SK-N-SH treated with all-trans-retinoic acid at 6 μM for 48 hours (cell line): ENCODE measurements at places on chromosomes 2 and 18.

GRCh38 chr2:186429104-186429503 lies 57.0 kb upstream of the ZC3H15 start:
- no peak for ATAC-seq

DNA sequence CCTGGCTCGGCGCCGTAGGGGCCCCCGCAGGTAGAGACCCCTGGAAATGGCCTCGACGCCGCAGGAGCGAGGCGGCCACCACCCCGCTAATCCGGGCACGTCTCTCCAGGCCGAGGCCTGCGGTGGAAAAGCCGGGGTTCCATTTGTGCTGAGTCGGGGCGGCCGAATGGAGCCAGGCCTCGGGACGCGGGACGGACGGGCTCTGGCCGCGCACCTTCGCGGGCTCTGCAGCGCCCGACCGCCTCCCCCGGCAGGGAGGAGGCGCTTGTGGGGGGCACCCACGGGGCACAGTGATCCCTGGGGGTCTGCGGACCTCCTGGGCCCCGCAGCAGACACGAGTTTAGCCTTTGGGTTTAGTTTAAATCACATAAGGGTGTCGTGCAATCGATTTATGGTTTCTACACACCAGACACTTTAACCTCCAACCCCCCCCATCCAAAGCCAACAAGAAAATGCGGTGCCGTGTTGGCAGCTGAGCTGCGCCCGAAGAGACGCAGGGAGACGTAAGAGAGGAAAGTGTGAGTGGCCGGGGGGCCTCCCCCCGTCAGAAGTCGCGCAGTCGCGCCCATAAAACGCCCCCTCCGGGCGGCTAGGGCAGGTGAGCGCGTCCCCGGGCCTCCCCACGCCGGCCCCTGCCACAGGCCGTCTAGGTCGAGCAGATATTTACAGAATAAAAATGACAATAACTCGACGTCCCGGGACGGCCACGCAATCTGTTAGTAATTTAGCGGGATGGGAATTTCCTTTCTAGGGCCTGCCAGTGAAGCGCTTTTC lies 1.0 kb upstream of the NFATC1 start:
- no peak for ATAC-seq

- no peak for ATAC-seq
These were observed 2.4 kb downstream of the CXXC1 start for GRCh38 chr18:50285071-50285470.

DNA sequence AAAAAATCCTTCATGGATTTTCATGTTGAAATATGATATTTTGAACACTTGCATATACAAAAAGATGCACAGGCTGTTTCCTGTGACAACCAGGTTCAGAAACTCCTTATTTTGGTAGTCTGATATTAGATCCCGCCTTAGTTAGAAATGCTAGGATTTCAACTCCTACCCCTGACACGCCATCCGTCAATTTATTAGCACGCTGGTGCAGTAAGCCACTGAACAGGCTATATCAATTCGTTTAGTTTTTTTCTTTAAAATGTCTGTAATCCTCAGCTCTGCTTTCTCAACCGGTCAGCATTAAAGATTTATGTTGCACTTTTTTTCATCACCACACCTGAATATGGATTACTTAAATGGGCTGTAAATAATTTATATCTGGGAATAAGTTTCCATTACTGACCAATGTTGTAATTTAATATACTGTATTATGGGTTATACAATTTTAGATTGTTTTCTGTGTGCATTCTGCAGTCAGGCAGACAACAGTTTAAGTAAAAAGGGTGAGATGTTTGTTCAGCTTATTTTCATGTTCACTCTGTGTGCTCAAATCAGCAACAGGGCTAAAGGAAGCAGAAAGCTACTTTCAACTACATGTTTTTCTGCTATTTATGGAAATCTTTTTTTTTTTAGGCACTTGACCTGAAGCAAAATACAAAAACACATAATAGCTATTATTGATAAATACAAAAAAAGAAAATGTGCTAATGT lies 227.7 kb downstream of the ARHGAP15 start:
- ATAC-seq: no peak

- no peak for ATAC-seq
These were observed 13.8 kb downstream of the MTCL1 start for GRCh38 chr18:8719192-8719591.

DNA sequence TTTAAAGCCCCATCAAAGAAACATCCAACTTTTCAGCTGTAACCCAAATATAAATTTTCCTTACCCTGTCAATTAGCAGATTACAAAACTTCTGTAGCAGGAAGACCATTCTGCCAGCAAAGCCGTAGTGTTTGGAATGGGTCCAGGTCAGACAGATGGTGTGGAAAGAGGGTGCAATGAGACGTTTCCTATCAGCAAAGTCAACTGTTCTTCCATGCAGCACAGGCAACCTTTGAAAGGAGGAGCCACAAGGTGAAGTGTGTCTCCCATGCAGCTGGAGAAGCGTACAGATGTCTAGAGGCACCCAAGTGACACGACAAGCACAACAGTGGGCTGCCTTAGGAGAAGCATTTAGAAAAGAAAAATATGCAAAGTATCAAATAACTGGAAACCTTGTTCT lies 83.7 kb downstream of the SP3 start:
- no peak for ATAC-seq

GRCh38 chr2:58063641-58064040 lies 17.0 kb downstream of the VRK2 start:
- ATAC-seq: peak; percentile 56

DNA sequence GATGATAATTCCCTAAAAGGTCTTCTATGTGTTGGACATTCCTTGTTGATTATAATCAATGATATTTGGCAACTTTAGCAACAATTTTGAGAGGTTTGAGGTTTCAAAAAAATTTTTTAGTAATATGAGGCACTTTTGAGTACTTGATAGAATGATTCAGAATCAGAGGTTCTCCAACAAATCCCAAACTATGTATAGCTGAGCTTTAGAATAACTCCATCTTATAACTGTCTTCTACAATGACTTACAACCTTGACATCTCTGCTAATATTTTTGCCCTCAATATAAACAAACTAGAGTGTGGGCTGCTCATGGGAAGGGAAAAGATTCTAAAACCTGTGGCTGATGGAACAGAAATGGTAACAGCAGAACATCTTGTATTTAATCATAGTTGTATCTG lies 21.5 kb upstream of the SERPINB7 start:
- ATAC-seq: no peak

DNA sequence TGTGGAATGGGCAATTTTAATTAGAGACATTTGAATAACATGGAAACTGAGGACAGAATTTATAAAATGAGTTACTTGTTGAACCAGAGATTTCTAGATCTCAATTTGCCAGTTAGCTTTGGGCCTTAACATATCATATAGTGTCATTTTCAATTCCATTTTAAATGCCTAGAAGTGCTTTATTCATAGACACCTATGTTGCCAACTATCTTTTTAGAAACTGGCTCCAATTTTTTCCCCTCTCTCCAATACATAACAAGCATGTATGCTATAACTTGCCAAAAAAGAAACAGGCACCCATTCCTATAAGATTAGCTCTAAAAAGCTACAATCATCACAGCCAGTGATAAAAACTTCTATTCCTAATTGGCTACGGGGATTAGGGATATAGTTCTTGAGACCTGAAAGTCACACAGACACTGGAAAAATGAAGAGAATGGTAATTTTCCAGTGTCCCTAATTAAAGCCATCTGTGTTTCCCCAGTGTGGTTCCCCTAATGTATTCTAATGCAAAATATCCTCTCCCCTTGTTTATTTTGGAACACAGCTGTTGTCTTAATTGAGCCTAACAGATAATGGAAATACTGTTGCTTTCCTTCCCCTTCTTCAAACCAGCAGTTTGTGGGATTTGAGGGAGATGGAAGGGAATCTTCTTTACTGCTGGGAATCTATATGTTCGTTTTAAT lies 205.5 kb upstream of the FSHR start:
- no peak for ATAC-seq

- no peak for ATAC-seq
These were observed 50.2 kb downstream of the CDC42EP3 start for GRCh38 chr2:37621199-37621598.

DNA sequence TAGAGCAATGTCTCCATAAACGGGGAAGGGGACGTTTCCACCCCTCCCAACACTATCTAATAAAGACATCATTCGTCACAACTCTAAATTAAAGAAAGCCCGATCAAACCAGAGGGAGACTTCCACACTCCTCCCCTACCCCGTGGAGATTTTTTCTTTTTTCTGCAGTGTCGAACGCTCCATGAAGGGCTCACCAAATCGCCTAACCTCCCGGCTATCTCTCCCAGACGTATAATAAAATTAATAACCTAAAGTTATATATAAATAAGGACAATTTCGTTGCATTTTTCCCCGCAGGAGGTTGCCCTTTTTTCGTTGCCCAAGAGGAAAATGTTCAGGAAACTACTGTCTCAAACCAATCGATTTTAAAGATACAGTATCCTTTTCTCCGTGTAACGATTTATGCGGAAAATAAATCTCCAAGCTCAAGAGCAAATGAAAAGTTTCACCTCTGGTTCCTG lies 2.4 kb downstream of the EVX2 start:
- no peak for ATAC-seq

- no peak for ATAC-seq
These were observed 109.4 kb upstream of the SLC38A11 start for GRCh38 chr2:165064743-165065142.

DNA sequence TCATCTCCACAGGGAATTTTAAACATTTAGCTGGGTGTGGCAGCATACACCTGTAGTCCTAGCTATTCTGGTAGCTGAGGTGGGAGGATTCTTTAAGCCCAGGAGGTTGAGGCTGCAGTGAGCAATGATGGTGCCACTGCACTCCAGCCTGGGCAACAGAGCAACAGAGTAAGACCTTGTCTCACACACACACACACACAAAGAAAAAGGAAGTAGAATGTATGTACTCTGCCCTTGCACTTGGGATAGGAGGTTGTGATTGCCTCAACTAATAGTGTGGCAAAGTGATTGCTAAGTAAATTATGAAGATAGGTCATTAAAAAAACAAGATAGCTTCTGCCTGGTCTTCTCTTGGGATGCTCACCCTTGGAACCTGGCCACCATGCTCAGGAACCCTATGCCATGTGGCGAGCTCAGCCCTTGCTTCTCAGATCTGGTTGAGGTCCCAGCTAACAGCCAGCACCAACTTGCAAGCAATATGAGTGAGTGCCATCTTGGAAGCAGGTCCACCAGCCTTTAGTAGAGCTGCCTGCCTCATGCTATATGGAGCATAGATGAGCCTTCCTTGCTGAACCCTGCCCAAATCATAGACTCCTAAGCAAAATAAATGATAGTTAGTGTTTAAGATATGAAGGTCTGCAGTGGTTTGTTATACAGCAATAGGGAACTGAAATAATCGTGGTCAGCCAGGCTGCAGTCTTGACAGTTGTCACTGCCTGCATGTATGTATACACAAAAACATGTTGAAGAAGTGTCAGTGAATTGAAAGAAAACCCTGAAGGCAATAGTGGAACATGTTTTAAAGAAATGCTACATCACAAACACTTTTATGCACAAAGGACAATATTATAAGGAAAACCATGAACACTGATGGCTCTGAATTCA lies 30.1 kb upstream of the PNO1 start:
- ATAC-seq: no peak

DNA sequence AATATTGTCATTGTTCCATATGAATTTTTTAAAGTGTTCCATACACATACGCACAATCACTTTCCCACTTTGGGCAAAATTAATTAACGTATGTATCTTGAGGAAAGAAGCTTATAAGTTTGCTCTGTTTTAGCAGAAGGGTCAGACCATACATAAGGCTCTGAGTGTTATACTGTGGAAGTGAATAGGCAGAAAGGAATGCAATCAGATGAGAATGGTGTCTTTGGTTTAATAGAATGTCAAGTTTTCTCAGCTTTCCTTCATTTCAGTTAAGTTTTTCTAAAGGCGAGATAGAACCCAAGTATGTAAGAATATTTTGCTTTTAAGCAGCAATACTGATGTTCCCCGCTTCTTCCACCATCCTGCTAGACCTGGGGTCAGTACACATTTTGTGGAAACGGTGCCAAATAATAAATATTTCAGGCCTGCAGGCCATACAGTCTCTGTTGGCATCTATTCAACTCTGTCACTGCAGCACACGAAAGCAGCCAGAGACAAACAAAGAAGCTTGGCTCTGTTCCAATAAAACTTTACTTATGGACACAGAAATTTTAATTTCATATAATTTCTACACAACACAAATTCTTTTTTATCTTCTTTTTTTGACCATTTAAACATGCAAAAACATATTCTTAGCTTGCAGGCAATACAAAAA lies 100.6 kb downstream of the UPP2 start:
- no peak for ATAC-seq

- no peak for ATAC-seq
These were observed 21.9 kb upstream of the SEMA4C start for GRCh38 chr2:96891591-96892333.

DNA sequence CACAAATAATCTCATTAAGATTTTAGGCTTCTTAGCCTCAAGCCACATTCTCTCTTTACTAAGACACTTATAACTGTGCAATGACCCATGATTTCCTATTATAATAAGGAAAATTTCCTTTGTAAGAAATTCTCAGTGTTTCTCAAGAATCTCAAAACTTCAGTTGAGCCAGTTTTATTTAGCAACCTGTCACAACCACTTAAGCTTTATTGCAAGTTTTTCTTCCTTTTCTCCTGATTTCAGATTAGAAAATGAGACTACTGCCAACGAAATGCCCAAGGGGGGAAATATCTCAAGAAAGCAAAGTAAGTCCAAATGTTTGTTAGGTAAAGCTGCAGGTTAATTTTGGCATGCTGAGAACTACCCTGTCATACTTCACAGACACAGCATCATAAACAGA lies 178.5 kb downstream of the THADA start:
- peak; percentile 36 for ATAC-seq

GRCh38 chr2:129757915-129758783 lies 221.3 kb upstream of the RAB6C start:
- ATAC-seq: no peak

DNA sequence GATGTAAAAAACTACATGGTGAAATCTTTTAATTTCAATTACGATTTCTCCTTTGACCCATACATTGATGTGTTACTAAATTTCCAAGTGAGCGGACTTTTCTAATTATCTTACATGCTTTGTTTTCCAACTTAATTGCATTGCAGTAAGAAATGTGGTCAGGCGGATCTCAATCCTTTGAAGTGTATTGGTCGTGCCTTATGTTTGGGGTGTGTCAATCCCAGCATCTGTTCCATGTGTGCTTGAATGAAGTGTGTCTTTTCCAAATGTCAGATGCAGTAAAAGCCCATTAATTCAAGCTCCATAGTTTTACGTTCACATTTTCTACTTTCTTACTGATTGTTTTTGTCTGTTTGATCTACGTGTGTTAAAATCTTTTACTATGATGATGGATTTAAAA lies 113.1 kb downstream of the UXS1 start:
- ATAC-seq: no peak

GRCh38 chr2:240520974-240521350 lies 36.8 kb downstream of the ANKMY1 start:
- ATAC-seq: peak; percentile 22; the same call in 2 of the 3 replicates

GRCh38 chr2:18721038-18721922 lies 131.9 kb upstream of the NT5C1B start:
- no peak for ATAC-seq
